Kidney tubule cell (primary cell): ENCODE measurements at places on chromosomes 12 and 14.

- DNase-seq = no peak
These were observed 904.8 kb upstream of the SEL1L start for GRCh38 chr14:82438436-82438835.

DNA sequence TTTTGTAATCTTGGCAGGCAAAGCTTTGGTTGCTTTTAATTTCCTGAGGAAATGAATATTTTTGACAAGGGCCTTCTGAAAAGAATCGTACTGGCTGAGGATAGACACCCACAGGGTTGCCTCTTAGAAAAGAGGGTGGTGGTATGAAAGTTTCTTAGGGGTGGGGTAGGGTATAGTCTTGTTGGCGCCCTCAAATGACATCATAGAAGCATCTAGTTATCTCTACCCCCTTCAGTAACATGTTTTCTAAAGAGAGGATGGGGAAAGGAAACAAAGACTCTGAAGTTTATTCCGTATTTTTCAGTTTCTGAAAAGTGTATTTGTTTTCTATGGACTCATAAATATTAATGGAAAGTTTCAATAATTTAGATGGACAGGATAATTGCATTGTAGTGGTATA is 13.7 kb downstream of the PRKCH start:
- no peak for DNase-seq

- no peak for DNase-seq
These were observed 76.0 kb downstream of the NTF3 start for GRCh38 chr12:5507944-5508343.

DNA sequence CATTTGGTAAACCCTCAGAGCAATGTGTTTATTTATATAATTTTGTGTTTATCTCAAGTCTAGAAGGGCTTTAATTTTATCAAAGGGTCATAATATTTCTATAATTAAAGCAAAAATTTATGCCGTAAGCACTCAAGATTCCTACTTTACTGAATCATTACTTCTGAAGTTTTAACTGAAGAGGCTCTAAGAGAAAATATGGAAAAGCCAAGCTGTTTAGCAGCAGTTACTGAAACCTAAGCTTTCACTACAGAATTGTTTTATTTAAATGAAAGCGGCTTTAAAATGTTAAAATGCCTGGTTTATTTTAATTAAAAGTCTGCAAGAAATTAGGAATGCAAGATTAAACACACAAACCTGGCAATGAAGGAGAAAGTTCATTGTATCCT is 73.9 kb upstream of the BBS10 start:
- DNase-seq = no peak

- peak; percentile 74 for DNase-seq
These were observed 69.5 kb upstream of the ZDHHC17 start for GRCh38 chr12:76694369-76694768.

DNA sequence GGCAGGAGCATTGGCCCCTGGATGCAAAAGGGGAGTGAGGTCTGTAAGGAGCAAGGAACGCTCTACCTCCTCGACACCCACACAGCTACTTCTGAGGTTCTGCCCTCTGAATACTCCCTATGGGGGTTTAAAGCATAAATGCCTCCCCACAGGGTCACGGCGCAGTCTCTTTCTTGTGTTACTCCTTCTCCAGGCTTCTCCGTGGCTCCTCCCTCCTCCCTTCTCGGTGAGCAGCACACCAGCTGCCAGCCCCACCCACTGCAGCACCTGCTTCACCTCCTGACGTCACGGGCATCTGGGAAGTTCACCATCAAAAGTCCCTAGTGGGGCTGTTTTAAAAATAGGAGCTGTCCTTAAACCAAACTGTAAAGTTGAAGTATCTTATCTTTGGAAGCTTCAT is 67.3 kb downstream of the SPTB start:
- peak; percentile 57 for DNase-seq

DNA sequence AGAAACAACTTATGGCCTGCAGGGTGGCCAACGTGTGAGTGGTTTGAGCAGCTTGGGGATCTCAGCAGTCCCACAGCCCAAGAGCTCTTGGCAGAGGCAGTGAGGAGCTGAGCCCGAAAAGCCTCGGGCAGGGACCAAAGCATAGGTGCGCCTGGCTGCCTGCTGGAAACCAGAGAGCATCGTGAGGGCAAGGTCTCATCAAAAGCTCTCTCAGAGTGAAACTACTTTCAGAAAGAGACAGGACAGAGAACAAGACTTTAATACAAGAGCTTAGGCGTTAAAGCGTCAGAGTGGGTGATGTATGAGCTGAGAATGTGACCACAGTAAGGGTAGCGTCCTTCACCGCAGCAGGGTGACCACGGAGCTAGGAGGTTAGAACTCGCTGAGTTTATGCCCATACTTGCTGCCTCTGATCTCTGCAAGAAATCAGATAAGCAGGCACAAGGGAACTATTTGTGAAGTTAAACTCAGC is 30.8 kb downstream of the LGMN start:
- no peak for DNase-seq

GRCh38 chr12:68465227-68465626 is 133.1 kb upstream of the MDM1 start:
- no peak for DNase-seq

DNA sequence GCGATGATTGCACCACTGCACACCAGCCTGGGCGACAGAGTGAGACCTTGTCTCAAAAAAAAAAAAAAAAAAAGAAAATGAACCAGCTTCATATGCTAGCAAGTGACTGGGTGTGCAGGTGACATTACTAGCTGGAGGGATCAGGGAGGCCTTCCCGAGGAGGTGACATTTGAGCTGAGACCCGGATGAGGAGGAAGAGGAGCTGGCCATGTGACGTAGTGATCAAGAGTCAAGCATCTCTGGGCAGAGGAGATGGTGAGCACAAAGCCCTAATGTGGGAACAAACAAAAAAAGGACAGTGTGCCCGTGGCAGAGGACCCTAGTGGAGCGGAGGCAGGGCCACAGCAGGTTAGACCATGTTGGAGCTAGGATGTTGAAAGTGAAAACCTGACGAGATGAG is 3.5 kb upstream of the PTPN6 start:
- no peak for DNase-seq

GRCh38 chr14:81208489-81208888 is 12.3 kb downstream of the GTF2A1 start:
- no peak for DNase-seq

DNA sequence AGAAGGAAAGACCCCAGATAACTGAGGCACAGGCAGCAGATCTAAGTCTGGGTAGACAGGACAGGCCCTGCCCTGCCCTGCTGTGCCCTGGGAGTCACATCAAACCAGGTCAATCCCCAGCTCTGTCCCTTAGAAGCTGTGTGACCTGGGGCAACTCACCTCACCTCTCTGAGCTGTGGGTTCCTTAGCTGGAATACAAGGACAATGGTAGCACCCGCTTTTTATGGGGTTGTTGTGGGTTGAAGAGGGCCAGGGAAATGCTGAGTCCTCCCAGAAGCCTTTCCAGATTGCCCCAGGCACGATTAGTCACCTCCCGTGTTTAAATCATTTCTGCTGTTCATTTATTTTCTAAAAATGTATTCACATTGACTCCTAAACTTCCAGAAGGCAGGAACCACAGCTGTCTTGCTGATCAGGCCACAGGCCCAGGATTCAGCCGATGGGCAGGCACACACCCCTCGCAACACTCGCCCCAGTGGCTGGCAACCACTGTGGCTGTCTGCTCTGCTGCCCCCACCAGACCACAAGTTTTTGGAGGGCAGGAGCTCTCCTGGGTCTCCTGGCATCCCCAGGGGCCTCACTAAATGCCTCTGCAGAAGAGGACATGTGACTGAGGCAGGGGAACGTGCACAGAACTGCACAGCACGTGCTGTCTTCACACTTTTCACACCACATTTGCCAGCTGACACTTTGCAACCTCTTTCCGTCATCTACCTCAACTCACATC is 3.0 kb downstream of the SELPLG start:
- DNase-seq = no peak

DNA sequence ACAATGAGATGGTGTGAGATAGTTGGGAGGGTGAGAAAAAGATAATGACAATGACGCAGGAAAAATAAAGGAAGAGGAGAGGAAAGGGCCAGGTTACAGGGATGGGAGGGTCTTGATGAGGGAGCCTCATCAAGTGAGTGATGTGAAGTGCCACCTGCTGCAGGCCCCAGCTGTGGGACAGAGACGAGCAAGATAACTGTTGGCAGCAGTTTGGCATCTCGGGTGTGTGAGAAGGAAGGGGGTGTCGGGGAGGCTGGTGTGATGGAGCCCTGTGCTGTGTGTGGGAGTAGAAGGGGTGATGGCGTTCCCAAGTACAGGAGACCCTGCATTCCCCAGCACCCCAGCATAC is 11.4 kb upstream of the TAC3 start:
- DNase-seq = no peak

DNA sequence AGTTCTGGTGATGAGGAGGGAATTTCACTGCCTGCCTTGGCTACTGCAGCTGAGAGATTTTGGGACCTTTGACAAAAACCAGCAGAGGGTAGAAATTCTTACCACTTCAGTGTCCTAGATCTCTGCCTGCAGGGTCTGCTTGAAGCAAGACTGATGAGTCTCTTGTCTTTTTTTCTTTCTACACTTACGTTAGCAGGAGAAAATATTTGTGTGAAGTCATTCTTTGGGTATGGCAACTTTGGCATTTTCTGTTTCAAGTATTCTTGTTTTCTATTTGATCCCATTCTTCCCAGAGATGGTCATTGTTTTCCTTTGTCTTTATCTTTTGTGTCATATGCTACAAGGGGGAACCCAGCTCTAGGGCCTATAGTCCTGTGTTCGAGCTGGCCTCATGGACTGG is 65.6 kb upstream of the FERMT2 start:
- DNase-seq = no peak

DNA sequence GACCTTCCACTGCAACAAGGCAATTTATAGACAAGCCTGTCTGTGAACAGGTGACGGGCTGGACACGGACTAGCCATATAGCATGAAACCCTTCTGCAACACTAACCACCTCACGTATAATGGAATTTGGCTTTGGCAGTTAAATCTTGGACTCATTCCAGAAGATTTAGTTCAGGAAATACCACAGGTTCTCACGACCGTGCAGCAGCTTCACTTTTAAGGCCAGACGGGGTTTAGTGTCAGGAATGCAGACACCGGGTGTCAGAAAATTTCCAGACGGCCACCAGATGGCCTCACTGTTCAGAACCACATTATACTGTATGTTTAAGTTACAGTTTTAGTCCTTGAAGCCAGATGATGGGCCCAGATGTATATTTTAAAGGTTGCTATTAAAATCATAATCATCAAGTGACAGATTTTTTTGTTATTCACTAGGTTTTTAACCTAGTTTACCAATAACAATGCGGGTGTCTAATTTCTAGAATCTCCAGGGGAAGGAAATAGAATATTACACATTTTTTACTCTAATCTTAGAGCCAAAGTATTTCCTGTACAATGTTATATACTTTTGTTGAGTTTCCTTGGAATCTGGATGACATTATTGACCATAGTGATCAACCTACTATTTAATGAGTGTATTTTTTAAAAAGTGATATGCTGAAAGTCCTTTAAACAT is 90.5 kb upstream of the TMPO start:
- DNase-seq = peak; percentile 98

DNA sequence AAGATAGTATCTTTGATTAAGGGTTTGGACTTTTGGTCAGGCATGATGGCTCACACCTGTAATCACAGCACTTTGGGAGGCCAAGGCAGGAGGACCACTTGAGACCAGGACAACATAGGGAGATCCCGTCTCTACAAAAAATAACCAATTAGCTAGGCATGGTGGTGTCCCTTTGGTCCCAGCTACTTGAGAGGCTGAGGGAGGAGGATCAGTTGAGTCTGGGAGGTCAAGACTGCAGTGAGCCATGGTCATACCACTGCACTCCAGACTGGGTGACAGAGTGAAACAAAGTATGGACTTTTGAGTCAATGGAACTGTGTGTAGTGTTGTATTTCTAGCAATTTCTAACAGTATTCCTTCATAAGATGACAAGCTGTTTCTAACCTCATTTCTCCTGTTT is 38.7 kb upstream of the CCDC88C start:
- DNase-seq = no peak

GRCh38 chr12:116188581-116188980 is 88.9 kb downstream of the MED13L start:
- DNase-seq = no peak

DNA sequence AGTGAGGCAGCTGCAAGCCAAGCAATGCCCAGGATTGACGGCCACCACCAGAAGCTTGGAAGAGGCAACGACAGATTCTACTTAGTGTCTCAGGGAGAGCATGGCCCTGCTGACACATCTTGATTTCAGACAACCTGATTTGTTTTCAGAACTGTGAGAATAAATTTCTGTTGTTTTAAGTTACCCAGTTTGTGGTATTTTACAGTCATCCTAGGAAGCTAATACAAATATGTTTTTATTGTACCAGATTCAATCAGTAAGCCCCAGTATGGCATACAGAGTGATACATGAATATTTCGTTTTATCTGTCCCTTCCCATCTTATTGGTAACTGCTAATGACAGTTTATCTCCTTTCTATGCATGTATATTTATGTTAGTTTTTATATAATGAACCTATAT is 62.3 kb downstream of the SAMD4A start:
- no peak for DNase-seq
